ENCODE measurements at places on chromosomes 1 and 21.

- DNase-seq, result no peak
- H3K27ac ChIP-seq, result no peak overlapping the region
- no peaks in the 10 kb centered on the region for H3K27me3 ChIP-seq
These were observed 128.4 kb upstream of the SOD1 start for GRCh38 chr21:31530897-31531705.

DNA sequence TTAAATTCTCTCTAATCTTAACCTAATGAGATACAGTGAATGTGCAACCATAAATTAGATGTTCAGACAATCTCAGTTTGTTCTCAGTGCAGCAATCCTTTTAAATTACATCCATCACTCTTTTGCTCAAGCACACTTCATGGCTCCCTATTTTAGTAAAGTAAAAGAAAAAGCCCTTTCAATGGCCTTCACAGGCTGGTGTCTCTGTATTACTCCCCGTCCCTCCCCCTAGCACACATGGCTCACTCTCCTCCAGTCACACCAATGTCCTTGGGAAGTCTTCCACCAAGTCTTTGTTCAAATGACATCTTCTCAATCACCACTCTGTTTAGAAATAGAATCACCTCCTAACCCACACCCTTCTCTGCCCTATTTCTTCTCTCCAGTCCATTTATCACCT lies 60.3 kb upstream of the RGS7 start:
- H3K4me3 ChIP-seq, result no peak overlapping the region
- H3K27ac ChIP-seq, result no peak overlapping the region
- no peaks in the 10 kb centered on the region for H3K36me3 ChIP-seq
- no peak for DNase-seq

DNA sequence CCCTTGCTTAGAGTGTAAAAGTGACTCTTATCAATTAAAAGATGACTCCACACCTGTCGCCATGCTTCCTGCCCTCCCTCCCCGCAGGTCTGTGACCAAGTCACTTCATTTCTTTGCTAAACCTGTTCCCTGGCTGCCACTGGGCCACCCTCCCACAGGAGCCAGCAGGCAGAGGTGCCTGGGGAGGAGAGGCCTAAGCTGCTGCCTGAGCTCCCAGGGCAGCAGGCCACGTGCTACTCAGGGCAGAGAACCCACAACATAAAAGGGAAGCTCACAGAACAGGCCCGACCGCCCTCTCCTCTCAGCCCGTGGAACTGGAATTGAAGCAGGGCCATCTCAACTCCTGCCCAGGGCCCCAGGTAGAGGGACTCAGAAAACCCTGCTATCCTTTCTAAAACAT lies 4.9 kb downstream of the C1orf198 start:
- peaks cover 7% of the 10 kb centered on the region for H3K27me3 ChIP-seq
- H3K4me3 ChIP-seq, result no peak overlapping the region
- no peak for DNase-seq
- H3K4me1 ChIP-seq, result peaks cover 28% of the 10 kb centered on the region
- H3K27ac ChIP-seq, result no peak overlapping the region

DNA sequence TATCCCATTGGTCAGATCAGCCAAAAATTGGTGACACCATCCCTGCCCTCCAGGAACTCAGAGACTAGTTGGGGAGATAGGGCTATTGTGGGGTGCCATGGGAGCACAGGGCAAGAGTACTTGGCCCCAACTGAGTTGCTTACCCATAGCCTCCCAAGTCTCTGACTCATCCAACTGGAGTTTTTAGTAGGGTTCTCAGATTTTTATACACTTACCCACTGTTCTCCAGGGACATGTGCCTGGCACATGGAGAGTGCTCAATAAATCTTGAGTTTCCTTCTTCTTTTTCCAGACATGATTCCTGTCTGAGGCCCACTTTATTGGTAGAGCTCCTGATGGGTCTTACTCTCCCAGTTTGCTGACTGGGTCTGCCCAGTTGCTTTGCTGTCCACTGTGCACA lies 56.7 kb downstream of the OVGP1 start:
- H3K4me1 ChIP-seq, result no peaks in the 10 kb centered on the region
- H3K27ac ChIP-seq, result no peak overlapping the region
- no peak for DNase-seq
- no peaks in the 10 kb centered on the region for H3K36me3 ChIP-seq

GRCh38 chr1:157646144-157646543 lies 48.3 kb upstream of the FCRL4 start:
- no peak overlapping the region for H3K4me3 ChIP-seq
- no peak overlapping the region for H3K27ac ChIP-seq
- H3K27me3 ChIP-seq, result no peaks in the 10 kb centered on the region
- DNase-seq, result no peak
- H3K4me1 ChIP-seq, result no peaks in the 10 kb centered on the region
- no peaks in the 10 kb centered on the region for H3K36me3 ChIP-seq

DNA sequence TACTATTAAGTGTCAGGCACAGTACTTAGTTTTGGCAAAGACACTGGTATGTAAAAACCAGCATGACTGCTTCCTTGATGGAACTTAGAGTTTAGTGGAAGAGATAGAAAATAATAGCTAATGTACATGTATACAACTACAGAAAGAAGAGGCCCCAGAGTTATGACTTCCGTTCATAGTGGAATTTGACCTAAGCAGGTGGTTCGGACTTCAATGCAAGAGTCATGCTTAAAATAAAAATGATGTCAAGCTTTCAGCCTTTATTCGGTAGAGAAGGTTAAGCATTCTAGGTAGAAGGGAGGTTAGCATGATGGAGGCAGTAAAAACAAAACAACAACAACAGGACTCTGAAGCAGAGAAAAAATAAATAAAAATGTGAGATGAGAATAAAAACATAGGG lies 165.9 kb downstream of the KCNT2 start:
- DNase-seq, result no peak
- H3K36me3 ChIP-seq, result no peaks in the 10 kb centered on the region
- no peak overlapping the region for H3K4me3 ChIP-seq
- no peaks in the 10 kb centered on the region for H3K4me1 ChIP-seq

DNA sequence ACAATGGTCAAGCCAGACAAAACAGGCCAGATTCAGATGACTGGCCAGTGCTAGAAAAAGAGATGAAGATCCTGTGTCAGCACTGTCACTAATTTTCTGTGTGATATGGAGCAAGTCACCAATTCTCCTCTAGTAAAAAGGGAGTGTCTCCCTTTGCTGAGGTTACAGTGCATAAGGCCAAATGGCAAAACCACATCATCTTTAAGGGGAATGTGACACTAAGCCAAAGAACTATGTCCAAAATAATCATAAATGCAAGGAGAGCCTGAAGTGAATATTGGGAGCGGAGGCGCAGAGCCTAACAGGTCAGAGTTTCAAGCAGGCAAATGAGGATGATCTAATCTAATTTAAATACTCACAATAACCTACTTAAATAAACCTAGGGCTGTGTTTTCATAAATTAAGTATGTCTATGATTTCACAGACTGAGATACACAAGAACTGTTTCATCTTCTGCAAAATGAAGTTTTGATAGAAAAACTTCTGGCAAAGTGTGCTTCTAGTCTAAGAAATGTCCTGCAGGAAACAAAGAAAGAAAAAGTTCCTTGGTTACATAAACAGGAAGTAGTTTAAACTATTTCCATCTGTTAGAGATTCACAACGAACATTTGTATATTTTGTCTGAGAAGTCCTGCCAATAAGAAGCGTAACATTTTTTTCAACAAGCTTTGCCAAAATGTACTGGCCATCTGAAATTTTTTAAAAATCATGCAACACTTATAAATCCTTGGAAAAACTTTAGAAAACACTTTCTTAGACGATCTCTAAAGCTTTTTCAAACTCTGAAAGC lies 290.2 kb downstream of the LRRC40 start:
- no peaks in the 10 kb centered on the region for H3K4me1 ChIP-seq
- no peak overlapping the region for H3K4me3 ChIP-seq
- no peaks in the 10 kb centered on the region for H3K27me3 ChIP-seq

DNA sequence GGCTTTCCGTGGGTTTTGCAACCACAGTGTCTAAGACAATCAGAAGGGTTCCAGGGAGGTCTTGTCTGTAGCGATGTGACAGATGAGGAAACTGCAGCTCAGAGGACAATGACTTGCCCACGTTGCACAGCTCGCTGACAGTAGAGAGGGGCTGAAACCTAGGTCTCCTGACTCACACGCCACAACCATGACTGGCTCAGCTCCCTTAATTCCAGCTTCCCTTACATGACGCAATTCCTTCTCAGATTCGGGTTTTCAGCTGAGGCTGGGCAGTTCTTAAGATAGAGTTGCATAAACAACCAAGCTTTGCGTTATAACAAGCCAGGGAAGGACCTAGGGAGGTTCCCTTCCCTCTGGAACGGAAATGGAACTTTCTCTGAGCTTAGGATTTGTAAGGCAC lies 36.3 kb downstream of the DHCR24 start:
- no peaks in the 10 kb centered on the region for H3K4me1 ChIP-seq
- no peak overlapping the region for H3K4me3 ChIP-seq
- DNase-seq, result no peak
- H3K36me3 ChIP-seq, result peaks cover 47% of the 10 kb centered on the region
- no peaks in the 10 kb centered on the region for H3K27me3 ChIP-seq
- H3K27ac ChIP-seq, result no peak overlapping the region

DNA sequence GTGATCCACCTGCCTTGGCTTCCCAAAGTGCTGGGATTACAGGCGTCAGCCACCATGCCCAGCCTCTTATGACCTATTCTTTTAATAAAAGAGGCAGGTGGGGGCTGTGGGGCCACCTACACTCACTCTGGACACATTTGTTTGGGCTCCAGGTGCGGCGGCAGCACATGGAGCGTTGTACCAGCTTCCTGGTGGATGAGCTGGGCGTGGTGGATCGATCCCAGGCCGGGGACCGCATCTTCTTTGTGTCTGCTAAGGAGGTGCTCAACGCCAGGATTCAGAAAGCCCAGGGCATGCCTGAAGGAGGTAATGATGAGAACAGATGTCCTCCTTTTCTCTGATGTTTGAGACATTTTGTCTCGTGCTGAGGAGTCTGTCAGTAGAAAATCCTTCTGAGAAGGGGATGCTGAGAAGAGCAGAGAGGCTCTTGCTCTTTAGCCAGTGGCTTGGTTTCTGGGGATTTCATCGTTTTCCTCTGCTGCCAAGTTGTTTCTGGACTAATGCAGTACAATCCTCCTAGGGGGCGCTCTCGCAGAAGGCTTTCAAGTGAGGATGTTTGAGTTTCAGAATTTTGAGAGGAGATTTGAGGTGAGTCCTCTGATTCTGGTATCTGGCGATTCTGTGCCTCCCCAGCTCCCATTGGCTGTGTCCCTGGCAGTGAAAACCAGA lies 17.9 kb upstream of the MIIP start:
- H3K36me3 ChIP-seq, result peaks cover 40% of the 10 kb centered on the region
- H3K27ac ChIP-seq, result peak overlapping the region; percentile 79
- DNase-seq, result peak; percentile 87
- no peaks in the 10 kb centered on the region for H3K27me3 ChIP-seq
- no peaks in the 10 kb centered on the region for H3K4me1 ChIP-seq

- H3K27me3 ChIP-seq, result no peaks in the 10 kb centered on the region
- DNase-seq, result peak; percentile 80
- peaks cover 58% of the 10 kb centered on the region for H3K4me1 ChIP-seq
- H3K27ac ChIP-seq, result peak overlapping the region; percentile 97
- H3K36me3 ChIP-seq, result peaks cover 32% of the 10 kb centered on the region
- peak overlapping the region; percentile 59 for H3K4me3 ChIP-seq
These were observed 21.5 kb upstream of the RCAN3 start for GRCh38 chr1:24481101-24481500.

DNA sequence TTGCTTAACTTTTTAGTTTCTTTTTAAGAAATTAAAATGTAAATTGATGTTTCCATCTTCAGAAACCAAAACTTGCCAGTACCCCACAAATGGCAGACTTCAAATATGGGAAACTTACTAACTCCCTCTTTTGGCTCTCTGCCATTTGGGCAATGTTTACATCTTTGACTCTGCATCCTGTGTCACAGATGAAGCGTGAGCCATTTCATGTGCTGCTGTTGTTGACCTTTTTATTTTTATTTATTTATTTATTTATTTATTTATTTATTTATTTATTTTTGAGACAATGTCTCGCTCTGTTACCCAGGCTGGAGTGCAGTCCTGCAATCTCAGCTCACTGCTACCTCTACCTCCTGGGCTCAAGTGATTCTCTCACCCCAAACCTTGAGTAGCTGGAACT lies 16.0 kb upstream of the COG2 start:
- no peak overlapping the region for H3K4me3 ChIP-seq
- DNase-seq, result no peak
- H3K27ac ChIP-seq, result no peak overlapping the region
- H3K4me1 ChIP-seq, result no peaks in the 10 kb centered on the region
- no peaks in the 10 kb centered on the region for H3K36me3 ChIP-seq

DNA sequence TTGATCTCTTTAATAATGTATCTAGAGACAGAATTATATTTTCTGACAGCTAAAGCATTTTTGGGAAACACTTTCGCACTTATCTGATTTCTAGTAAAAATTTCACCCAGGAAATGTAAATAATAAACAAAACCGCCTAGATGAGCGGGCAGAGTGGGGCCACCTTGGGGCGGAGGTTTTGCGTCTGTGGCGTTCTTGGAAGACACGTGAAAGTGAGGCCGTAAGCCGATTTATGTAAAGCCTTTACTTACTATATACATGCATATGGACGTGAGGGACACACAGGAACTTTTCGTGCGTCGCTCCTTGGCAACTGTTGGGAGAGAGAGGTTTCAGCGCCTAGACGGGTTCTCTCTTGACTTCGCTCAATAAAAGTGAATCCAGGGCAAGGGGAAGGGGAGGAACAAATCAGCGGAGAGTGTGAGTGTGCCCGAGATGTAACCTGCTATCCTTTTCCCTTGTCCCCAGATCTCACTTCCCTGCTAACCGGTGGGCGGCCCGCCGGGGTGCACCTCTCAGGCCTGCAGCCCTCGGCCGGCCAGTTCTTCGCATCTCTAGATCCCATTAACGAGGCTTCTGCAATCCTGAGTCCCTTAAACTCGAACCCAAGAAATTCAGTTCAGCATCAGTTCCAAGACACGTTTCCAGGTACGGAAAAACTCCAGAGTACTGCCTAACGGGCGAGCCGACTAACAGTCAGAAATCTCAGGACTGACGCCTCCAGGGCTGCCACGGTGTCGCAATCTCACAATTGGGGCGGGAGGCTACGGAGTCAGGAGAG lies 1.7 kb downstream of the HLX start:
- peaks cover 31% of the 10 kb centered on the region for H3K4me1 ChIP-seq
- peak; percentile 36 for DNase-seq
- no peak overlapping the region for H3K27ac ChIP-seq
- H3K27me3 ChIP-seq, result peaks cover 70% of the 10 kb centered on the region

DNA sequence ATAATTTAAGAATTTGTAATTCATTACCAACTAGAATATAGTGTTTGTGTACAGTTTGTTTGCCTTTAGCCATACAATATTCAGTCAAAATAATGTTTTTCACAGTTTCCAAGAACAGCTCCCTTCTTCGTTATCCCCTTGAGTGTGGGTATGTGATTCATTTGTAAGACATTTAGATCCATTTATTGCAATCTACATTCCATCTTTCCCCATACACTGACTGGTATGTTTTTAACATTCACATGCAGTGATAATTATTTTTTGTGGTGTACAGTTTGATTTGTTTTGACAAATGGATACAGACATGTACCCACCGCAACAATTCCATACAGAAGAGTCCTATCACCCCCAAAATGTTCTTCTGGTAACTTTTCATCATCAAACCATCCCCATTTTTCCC lies 589.1 kb upstream of the ADAMTS5 start:
- H3K4me3 ChIP-seq, result no peak overlapping the region
- no peak for DNase-seq
- H3K4me1 ChIP-seq, result no peaks in the 10 kb centered on the region
- H3K27ac ChIP-seq, result no peak overlapping the region

GRCh38 chr21:29684106-29684505 lies 255.7 kb downstream of the GRIK1 start:
- H3K27ac ChIP-seq, result no peak overlapping the region
- no peaks in the 10 kb centered on the region for H3K4me1 ChIP-seq
- no peak overlapping the region for H3K4me3 ChIP-seq

- H3K4me1 ChIP-seq, result peaks cover 18% of the 10 kb centered on the region
- no peaks in the 10 kb centered on the region for H3K36me3 ChIP-seq
- peaks cover 4% of the 10 kb centered on the region for H3K27me3 ChIP-seq
- no peak for DNase-seq
These were observed 6.8 kb downstream of the CR1 start for GRCh38 chr1:207502726-207503125.

Data from activated CD8-positive, alpha-beta T cell treated with anti-CD3 and anti-CD28 coated beads for 36 hours (primary cell).